ENCODE measurements at places on chromosomes 12 and 14.

DNA sequence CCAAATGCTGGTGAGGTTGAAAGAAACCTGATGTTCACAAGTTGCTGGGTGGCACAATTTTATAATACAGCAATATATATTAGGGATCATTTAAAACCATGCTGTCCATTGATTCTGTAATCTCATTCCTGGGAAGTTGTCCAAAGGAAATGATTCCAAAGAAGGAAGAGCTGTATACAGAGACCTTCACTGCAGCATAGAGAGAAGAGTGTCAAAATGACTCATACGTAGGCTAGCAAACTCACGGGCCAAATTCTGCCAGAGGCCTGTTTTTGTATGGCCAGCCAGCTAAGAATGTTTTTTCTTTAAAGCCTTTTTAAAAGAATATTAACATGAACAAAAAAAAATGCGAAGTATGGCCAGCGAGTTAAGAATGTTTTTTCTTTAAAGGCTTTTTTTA lies 69.2 kb upstream of the MED13L start:
- no peak for DNase-seq

DNA sequence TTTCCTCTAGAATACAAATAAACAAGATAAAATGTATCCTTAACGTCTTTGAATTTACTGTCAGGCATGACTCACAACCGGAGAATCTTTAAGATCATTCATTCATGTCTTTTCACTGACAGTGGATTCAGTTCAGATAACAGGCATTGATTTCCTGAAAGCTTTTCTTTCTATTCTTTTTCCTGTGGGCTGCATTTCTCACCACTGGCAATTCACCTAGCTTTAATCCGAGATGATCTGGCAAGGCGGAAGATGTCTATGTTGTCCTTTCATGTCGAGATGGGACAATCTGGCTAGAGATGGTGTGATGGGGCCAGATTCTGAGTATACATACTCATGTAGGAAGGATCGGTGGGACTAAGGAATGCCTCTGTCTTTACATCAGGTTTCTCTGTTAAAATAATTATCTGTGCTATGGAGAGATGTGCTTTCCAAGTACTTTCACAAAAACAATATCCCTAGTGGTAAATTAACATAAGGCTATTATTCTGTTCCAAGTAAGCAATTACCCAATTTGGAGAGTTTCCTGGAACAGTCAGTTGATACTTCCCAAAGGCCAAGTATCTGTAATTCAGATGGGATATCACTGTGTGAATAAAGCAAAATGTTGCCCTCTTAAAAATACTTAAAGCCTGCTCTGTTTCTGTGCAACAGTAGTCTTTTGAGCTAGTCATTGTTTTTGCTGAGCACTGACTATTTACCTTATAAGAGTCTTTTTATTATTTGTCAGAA lies 17.8 kb downstream of the ACSS3 start:
- DNase-seq = no peak

- no peak for DNase-seq
Observed at GRCh38 chr12:48827026-48827425, 8.7 kb downstream of the CACNB3 start.

- DNase-seq = no peak
Observed at GRCh38 chr12:5773550-5773949, 171.5 kb downstream of the ANO2 start.

DNA sequence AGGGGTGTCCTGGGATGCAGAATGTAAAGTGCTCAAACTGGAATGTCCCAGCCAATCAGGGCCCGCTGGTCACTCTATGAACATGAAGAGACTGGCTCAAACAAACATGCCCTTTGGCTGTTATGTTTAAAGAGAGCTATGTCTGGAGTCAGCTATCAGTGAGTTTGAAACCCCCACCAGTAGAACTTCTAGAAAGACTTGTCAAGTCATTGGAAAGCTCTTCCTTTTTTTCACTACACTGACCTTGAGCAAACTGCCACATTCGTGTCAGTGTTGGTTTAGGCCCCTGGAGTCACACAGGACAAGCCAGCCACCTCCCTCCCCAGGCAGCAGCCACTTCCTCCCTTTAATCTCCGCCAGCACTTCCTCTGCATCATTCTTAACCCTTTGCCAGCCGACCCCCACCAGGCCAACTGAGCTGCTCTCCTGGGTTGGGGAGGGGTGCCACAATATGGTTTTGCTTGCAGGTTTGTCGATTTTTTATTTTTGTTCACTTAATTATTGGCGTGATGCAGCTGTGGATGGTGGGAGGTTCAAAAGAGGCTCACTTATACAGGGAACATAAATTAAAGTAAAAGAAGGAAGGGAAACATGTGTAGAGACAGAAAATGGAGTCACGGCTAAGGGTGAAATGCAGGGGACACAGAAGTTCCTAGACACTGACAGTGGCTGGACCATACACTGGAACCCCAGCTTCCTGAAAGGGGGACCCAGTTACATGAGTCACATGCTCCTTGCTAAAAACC lies 25.3 kb downstream of the CMKLR1 start:
- DNase-seq = no peak

GRCh38 chr14:36333119-36333518 lies 12.7 kb upstream of the MBIP start:
- DNase-seq = no peak

- no peak for DNase-seq
Observed at GRCh38 chr12:127041985-127042625, 1224.9 kb upstream of the TMEM132C start.

GRCh38 chr14:51400139-51400538 lies 160.1 kb downstream of the TMX1 start:
- DNase-seq = no peak

GRCh38 chr14:39006721-39007410 lies 96.2 kb downstream of the SEC23A start:
- DNase-seq = no peak

DNA sequence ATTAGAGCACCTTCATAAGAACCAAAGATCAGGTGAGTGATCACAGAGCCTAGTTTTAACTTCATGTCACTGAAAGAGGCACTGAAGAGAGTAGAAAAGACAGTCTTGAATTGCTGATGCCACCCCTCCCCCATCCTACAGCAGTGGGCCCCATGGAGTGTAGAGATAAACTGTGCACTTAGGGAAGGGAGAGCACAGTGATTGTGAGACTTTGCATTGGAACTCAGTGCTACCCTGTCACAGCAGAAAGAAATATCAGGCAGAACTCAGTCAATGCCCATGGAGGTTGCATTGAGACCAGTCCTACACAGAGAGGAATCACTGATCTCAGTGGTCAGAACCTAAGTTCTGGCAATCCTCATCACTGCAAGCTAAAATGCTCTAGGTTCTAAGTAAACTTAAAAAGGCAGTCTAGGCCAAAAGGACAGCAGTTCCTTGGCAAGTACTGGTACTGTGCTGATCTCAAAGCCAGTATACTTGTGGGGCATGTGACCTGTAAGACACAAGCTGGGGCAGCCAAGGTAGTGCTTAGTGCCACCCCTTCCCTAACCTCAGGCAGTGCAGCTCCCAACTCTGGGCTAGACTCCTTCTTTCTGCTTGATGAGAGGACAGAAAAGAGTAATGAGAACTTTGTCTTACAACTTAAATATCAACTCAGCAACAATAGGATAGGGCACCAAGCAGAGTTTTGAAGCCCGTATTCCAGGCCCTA lies 94.1 kb downstream of the FSCB start:
- DNase-seq = no peak

Measured in NCI-H1694 (cell line).